ENCODE measurements at places on chromosomes 13 and 19. TPM values are rescaled to one million over a fixed set of nuclear protein-coding genes. Genes with fewer than 3 reads are reported as not detected.

KANK2 gene
- 1.8 TPM for total RNA-seq

DNA sequence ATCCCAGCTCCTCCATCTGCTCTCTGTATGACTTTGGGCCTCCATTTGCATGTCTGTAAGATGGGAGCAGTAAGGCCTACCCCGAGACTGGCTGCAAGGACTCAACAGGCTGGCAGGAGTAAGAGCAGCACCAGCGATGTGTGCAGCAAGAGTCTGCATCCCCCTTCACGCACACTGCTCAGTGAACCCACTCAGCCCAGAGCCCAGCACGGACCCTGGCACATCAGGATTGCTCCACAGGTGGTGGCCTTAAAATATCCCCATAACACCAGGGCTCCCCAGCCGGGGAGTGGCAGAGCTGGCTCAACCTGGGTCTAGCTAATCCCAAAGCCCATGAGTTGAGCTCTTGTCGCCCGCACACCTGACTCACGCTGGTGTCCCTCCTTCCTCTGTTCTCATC lies 23.4 kb downstream of the VRK3 start:
- DNase-seq, result no peak
- no peak overlapping the region for H3K4me3 ChIP-seq
- H3K27ac ChIP-seq, result no peak overlapping the region
- H3K27me3 ChIP-seq, result no peaks in the 10 kb centered on the region
- peaks cover 44% of the 10 kb centered on the region for H3K36me3 ChIP-seq
- peaks cover 38% of the 10 kb centered on the region for H3K4me1 ChIP-seq

SLITRK6 gene
- not detected for total RNA-seq

- H3K36me3 ChIP-seq, result no peaks in the 10 kb centered on the region
- H3K4me3 ChIP-seq, result no peak overlapping the region
- no peaks in the 10 kb centered on the region for H3K27me3 ChIP-seq
- no peak for DNase-seq
Measured at GRCh38 chr13:110010404-110011138, 224.2 kb upstream of the IRS2 start.

- peaks cover 35% of the 10 kb centered on the region for H3K36me3 ChIP-seq
- H3K27me3 ChIP-seq, result no peaks in the 10 kb centered on the region
- H3K4me3 ChIP-seq, result peak overlapping the region; percentile 91
- H3K27ac ChIP-seq, result peak overlapping the region; percentile 88
Measured at GRCh38 chr19:11813703-11814028, 407 bp upstream of the ZNF440 start.

GIPC1 gene
- total RNA-seq, result 30.8 TPM
